GM13976 (cell line): ENCODE measurements at places on chromosomes 6 and 20.

- DNase-seq, result no peak
These were observed 29.0 kb upstream of the VSTM2L start for GRCh38 chr20:37873884-37874283.

GRCh38 chr6:14612016-14612980 is 494.7 kb downstream of the CD83 start:
- no peak for DNase-seq

DNA sequence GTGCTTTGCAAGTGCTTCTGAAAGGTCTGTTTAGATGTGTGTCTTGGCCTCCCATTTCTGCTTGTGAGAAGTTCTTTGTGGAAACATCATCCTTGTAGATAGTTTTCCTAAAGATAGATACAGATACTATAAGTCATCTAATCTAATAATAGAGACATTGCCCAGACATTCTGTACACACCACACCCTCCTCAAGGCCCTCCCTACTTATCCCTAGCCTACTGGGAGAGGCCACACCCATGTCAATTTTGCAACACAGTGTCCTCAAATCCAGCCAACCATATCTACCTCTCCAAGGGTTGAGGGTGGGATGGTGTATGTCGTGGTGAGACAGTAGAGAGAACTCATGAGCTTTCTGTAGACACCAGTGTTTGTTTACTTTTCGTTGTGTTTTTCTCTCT is 6.2 kb downstream of the KDM1B start:
- DNase-seq, result no peak

- no peak for DNase-seq
These were observed 60.5 kb upstream of the EXOC2 start for GRCh38 chr6:753486-753885.

- DNase-seq, result no peak
These were observed 8.6 kb downstream of the GJA1 start for GRCh38 chr6:121443971-121444541.

DNA sequence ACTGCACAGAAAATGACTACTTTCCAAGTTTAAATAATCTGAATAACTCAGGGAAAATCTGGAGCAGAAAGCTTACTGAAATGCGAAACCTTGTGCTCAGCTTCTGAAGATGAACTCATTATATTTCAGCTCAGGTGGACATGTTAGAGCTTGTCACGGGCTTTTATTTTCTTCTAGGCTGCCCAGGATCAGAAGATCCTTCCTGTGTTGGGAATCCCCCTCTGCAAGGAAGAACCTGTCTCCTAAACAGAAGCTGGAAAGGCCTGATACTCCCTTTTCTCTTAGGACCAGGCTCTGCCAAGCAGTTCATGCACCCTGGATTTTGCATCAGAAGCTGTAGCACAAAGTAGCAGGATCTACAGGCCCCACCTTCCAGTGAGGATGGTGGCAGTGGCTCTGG is 5.1 kb upstream of the SLC2A12 start:
- DNase-seq, result no peak

GRCh38 chr20:53599910-53600632 is 6.4 kb upstream of the ZNF217 start:
- DNase-seq, result no peak

DNA sequence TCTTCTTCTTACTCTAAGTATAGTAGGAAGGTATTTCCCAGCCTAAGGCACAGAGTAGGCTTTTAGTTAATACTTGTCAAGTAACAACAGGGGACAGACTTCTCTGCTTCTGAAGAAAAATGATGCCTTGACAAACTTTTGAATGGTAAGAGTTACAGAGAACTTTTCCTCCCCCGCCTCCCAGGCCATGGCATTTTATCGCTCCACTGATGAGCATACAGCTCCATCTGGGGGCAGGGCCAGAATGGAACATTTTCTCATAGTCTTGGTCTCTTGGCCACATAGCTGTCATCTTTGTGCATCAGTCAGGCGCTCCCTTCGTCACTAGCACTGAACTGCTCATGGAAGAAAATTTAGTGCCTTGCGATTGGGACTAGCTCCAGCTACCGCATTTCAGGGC is 1066.8 kb upstream of the CITED2 start:
- DNase-seq, result no peak

DNA sequence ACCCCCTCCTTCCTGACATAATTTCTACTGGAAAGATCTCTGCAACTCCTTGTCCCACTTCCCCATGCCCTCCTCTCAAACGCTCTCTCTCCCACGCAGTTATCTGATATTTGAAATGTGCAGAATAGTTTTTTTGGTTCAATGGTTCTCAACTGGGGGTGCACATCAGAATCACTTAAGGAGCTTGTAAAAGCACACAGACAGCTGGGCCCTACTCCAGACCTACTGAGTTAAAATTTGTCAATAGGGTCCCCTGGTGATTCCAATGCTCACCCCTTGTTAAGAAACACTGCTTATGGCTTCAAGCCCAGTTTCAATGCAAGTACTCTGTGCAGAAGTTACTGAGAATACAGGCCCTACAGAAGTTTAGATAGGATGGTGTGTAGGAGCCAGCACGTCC is 45.2 kb upstream of the KCNK16 start:
- DNase-seq, result no peak

DNA sequence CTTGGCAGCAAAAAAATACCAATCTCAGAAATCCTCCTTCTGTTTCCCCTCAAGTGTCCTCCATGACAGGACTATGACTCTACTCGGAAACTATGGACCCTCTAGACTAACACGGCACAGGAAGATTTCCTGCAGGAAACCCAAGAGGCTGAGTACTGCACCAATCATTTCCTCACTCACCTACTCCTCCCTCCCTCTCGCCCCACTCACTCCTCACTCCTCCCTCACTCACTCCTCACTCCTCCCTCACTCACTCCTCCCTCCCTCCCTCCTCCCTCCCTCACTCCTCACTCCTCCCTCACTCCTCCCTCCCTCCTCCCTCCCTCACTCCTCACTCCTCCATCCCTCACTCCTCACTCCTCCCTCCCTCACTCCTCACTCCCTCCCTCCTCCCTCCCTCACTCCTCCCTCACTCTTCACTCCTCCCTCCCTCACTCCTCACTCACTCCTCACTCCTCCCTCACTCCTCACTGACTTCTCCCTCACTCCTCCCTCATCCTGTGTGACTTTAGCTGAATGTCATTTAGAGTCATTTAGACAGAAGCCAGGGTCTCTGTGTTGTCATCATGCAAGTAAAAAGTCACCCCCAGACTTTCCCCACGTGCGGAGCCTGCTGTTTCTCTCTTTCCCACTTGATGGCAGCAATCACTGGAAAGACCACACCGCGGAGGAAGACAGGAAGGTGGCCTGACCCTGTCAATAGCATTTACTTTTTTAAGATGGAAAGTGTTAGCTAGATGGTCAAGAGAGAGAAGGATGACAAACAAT is 226.8 kb upstream of the PDE10A start:
- DNase-seq, result no peak

- DNase-seq, result no peak
These were observed 41.0 kb downstream of the CYP24A1 start for GRCh38 chr20:54132612-54133433.

GRCh38 chr6:57147955-57148858 is 23.9 kb upstream of the BAG2 start:
- DNase-seq, result no peak

DNA sequence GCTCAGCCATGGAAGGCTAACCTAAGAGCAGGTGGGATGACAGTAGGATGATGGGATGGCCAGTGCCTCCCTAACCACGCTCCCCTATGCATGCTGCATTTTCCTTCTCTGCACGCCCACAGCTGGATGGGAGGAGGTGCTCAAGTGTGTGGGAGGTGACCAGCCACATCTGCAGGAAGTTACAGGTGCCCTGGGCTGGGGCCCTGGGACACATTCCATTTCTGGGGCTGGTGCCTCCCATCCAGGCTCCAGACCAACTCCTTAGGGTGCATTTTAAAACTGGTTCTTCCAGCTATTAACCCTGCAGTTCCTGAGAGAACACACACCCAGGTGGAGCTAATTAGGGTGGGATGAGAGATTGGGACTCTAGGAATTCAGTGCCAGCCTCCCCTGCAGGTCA is 135.3 kb upstream of the ARMC2 start:
- no peak for DNase-seq

- DNase-seq, result no peak
These were observed 130.9 kb downstream of the GMPR start for GRCh38 chr6:16369140-16369745.

DNA sequence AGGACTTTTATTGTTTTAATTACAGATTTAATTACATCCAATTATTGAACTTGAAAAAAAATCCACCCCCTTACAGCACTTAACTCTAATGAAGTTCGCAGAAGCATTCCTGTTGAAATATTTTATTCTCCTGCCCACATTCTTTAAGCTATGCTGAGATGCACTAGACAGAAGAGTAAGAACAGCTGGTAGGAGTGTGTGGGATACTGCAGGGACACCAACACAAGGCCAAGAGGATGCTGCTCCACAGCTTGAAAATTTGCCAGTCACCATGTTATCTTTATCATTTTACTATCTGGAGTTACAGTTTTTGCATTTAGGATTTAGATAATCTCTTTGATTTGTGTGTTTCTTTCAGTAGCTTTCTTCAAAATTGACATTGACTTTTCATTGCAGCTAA is 180.7 kb downstream of the EPHA7 start:
- no peak for DNase-seq

DNA sequence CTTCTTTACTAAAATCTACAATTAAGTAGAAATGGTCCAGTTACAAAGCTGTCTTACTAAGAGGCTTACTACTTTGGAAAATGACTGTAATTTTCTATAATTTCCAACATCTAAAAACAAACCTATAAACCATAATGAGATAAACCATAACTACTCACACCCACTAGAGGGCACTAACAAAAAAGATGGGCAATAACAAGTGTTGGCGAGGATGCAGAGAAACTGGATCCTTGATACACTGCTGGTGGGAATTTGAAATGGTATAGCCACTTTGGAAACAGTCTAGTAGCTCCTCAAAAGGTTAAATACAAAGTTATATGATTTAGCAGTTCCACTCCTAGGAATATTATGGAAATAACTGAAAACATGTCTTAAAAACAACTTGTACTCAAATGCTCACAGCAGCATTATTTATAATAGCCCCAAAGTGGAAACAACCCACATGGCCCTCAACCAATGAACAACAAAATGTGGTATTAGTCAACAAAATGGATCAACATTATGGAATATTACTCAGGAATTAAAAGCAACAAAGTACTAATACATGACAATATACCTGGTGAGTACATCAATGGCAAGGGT is 50.6 kb downstream of the GJA10 start:
- DNase-seq, result no peak

GRCh38 chr20:38844963-38845362 is 39.5 kb downstream of the PPP1R16B start:
- no peak for DNase-seq

DNA sequence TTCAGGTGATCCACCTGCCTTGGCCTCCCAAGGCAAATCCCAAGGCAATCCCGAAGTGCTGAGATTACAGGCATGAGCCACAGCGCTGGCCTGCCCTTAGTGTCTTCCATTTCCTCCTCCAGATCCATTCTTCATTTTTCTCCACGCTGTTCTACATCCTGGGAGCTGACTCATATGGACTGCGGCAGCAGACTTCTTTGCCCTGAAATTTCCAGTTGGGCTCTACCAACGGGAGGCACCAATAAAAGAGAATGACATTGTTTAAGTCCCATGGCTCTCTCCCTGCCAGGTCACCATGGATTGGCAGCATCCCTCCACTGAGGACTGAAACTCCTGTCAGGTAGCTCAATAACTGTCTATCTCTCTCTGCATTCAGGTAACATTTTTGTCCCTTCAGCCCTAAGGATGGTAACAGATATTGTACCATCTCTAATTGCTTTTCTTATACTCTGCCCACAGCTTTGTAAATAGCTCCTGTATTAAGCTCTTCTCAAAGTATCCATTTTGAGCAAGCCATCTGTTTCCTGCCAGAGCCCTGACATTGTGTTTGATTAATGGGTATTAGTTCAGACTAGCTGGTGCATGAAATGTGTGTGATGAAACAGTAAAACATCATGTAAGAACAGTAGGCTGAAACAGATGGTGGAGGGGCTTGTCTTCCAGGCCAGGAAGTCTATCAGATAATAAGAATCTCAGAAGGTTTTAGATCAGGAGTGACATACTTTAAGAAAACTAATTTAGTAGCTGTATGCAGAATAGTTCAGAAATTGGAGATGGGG is 3.6 kb downstream of the TBCC start:
- no peak for DNase-seq

- no peak for DNase-seq
These were observed 105.3 kb downstream of the EYA2 start for GRCh38 chr20:46999801-47000465.

DNA sequence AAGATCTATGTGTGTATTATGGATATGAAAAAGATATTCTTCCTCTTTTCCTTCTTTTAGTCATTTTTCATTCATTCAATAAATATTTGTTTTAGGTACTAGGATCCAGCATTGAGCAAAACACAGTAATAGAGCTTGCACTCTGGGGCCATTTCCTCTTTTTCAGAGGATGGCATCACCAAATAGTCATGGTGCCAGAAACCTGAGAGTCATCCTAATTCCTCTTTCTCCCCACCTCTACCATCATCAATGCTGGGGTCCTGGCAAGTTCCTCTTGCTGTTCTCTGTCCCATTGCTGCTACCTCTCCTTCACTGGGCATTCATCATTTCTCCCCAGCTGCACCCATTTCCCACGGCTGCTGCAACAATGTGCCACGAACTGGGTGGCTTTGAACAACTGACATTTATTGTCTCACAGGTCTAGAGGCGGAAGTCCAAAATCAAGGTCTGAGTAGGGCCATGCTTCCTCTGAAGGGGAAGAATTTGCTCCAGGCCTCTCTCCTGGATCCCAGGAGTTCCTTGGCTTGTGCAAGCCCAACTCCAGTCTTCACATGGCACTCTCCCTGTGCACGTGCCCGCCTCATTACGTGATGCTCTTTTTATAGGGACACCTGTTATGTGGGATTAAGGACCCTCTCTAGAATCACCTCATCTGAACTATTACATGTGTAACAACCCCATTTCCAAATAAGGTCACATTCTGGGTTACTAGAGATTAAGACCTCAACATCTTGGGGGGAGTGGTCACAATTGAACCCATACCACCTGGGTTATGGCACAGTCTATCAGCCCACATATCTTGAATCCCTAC is 9.5 kb upstream of the IGF2R start:
- DNase-seq, result no peak

DNA sequence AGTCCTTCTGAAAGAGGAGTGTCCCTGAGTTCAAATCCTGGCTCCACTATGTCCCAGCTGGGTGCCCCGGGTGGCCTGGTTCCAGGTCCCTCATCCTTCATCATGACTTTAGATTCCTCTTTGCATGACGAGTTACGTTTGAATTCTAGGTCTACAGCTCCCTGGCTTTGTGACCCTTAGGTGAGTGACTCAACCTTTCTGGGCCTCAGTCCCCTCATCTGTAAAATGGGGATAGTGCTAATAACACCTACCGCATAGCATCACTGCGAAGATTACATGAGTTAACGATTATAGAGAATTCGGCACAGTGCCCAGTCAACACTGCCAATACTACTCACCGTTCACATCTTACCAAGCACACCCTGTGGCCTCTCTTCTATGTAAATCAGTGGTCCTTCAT is 39.4 kb downstream of the RSPO4 start:
- no peak for DNase-seq

GRCh38 chr20:40010483-40010882 is 678.6 kb downstream of the MAFB start:
- no peak for DNase-seq

- peak; percentile 36 for DNase-seq
These were observed 24.4 kb downstream of the SERAC1 start for GRCh38 chr6:158143700-158144099.
